ENCODE measurements at places on chromosomes 7 and 10.

GRCh38 chr7:102063690-102064180 lies 222.9 kb upstream of the SH2B2 start:
- DNase-seq: no peak
- no peaks in the 10 kb centered on the region for H3K36me3 ChIP-seq
- H3K4me3 ChIP-seq: no peak overlapping the region
- peaks cover 5% of the 10 kb centered on the region for H3K4me1 ChIP-seq
- H3K27me3 ChIP-seq: no peaks in the 10 kb centered on the region

GRCh38 chr7:159061674-159062212 lies 82.9 kb downstream of the VIPR2 start:
- H3K27me3 ChIP-seq: no peaks in the 10 kb centered on the region
- no peak overlapping the region for H3K27ac ChIP-seq

DNA sequence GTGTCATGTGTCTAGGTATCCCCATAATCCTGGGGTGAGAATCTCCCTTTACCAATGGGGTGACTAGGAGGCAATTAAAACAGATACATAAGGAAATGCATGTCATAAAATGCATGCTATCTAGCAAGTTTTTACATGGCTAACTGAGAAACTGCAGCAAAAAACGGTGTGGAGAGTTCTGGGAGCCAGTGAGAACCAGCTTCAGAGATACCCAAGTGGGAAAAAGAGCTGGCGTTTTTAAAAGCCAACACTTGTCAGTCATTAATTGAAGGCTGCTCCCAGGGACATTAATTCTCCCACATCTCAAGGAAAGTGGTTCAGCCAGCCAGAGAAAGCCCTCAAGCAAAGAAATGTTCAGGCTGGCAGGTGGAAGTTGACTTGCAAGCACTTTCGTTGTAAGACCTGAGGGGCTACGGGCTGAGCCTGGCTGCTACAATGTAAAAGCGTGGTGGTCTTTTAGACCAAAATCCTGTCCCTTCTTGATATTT lies 28.1 kb downstream of the ST8SIA6 start:
- no peak overlapping the region for H3K4me3 ChIP-seq
- H3K27me3 ChIP-seq: no peaks in the 10 kb centered on the region
- no peak for DNase-seq
- H3K36me3 ChIP-seq: no peaks in the 10 kb centered on the region
- H3K4me1 ChIP-seq: peaks cover under 1% of the 10 kb centered on the region
- no peak overlapping the region for H3K27ac ChIP-seq

GRCh38 chr10:21934307-21934706 lies 69.2 kb downstream of the DNAJC1 start:
- no peak overlapping the region for H3K27ac ChIP-seq
- H3K27me3 ChIP-seq: no peaks in the 10 kb centered on the region
- no peak for DNase-seq

DNA sequence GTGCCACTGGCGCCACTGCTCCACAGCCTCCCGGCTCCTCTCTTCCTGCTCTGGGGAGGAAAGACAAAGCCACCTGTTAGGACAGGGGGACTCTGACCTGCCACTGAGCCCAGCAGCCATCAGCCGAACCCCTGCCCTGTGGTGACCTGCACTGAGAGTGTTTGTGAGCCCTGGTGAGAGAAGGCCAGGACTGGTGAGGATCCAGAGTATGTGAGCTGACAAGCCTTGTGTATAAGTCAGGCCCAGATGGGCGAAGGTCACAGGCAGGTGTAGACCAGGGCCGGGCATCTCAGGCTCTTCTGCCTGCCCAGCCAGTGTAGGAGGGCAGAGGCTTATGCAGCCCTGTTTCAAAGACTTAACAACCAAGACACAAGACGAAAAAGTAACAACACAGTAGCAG lies 12.0 kb downstream of the UCMA start:
- H3K27ac ChIP-seq: no peak overlapping the region
- peaks cover 8% of the 10 kb centered on the region for H3K4me1 ChIP-seq
- H3K36me3 ChIP-seq: no peaks in the 10 kb centered on the region
- DNase-seq: no peak
- H3K27me3 ChIP-seq: no peaks in the 10 kb centered on the region

DNA sequence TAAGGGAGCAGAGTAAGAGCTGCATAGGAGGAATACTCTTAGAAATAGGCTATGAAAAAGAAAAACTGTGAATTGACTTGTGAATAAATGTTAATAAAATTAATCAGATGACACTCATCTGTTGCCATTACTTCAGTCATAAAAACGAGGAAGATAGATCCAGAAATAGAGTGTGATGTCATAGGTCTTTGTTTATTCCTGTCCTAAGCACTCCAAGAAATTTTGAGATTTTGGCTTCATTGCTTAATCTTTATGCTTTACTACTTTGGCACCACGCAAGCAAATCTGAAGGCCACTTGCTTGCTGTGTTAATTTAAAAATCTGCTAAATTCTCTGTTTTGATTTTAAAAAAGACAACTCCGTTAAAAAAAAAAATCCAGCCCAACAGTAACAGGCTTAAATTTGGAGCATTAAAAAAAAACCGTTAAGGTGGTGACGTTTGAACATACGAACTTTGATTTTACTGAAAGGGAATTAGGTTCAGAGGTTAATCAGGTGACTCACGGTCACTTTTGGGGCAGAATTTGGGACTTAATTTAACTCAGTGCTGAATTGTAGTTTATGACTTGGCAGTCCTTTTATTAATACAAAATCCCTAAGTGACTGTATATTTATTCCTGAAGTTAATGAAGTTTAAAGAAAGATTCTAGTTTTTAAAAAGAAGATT lies 3.4 kb downstream of the IFRD1 start:
- DNase-seq: no peak
- peaks cover 20% of the 10 kb centered on the region for H3K4me1 ChIP-seq
- peaks cover 16% of the 10 kb centered on the region for H3K36me3 ChIP-seq
- peak overlapping the region; percentile 98 for H3K27ac ChIP-seq

GRCh38 chr10:31318382-31318853 lies 598 bp upstream of the ZEB1 start:
- H3K27ac ChIP-seq: peak overlapping the region; percentile 95
- H3K4me1 ChIP-seq: peaks cover 25% of the 10 kb centered on the region
- peak overlapping the region; percentile 94 for H3K4me3 ChIP-seq
- H3K36me3 ChIP-seq: no peaks in the 10 kb centered on the region

DNA sequence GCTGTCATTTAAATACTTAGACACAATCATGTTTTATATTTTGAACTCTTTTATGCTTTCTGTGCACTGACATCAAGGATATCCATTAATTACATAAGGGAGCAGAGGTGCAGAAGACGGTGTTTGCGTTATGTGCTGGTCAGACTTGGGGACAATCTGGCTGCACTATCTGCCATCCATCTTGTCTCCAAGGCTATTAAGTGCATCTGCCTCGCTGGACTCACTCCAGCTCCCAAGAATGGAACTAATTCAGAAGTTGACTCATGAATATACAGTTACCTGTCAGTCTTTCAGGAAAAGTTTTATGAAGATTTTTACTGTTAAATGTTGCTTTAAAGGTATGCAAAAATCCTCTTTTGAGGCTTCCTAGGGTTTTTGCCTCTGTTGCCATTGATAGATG lies 391.0 kb downstream of the SUGCT start:
- DNase-seq: no peak
- no peaks in the 10 kb centered on the region for H3K27me3 ChIP-seq
- H3K27ac ChIP-seq: peak overlapping the region; percentile 70
- peaks cover 10% of the 10 kb centered on the region for H3K4me1 ChIP-seq
- peak overlapping the region; percentile 1 for H3K4me3 ChIP-seq
- H3K36me3 ChIP-seq: no peaks in the 10 kb centered on the region

- H3K27me3 ChIP-seq: no peaks in the 10 kb centered on the region
- H3K4me1 ChIP-seq: no peaks in the 10 kb centered on the region
- no peaks in the 10 kb centered on the region for H3K36me3 ChIP-seq
- no peak for DNase-seq
Measured at GRCh38 chr7:98459529-98459928, 58.6 kb upstream of the BAIAP2L1 start.

GRCh38 chr10:45376371-45376801 lies 2.4 kb downstream of the ALOX5 start:
- no peaks in the 10 kb centered on the region for H3K27me3 ChIP-seq
- H3K36me3 ChIP-seq: no peaks in the 10 kb centered on the region
- H3K4me1 ChIP-seq: peaks cover 8% of the 10 kb centered on the region
- DNase-seq: no peak
- H3K4me3 ChIP-seq: no peak overlapping the region
- no peak overlapping the region for H3K27ac ChIP-seq

All from thoracic aorta (tissue), 2 donors.